IPS DF 19.7 (cell line): ENCODE measurements at places on chromosomes 12 and 14.

DNA sequence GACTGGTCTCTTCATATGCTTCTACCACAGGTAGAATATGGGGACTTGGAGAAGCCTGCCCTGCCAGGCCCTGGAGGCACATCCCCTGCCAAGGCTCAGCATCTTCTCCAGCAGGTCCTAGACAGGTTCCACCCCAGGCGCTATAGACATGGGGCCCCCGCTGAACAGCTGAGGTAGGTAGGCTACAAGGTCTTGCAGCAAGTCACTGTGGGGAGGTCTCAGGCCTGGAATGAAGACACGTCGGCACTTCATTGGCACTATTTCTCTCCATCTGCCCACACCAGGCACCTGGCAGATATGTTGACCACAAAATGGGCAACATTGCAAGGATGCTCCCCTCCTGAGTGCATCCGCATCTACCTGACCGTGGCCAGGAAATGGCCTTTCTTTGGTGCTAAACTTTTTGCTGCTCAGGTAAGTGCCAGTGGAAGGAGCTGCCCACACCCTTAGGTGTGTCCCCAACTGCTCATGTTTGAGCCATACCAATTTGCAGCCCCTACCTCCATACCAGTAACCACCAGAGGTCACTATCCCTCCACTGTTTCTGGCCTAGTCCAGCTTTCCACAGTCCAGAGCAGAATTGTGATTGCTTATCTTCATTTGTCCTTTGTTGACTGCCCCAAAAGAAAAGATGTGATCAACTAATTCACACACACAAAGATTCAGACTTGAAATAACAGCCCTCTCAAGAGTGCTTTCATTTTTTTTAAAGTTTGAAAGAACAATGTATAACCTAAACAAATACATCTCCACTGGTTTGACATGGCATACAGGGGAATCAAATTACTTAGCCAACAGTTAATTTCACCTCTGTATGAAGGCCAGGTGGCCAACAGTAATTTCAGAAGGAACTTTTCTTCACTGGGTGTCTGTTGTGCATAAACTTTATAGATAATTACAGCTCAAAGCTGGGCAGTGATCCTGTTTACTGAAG lies 16.1 kb downstream of the PIGH start:
- no peak for DNase-seq

DNA sequence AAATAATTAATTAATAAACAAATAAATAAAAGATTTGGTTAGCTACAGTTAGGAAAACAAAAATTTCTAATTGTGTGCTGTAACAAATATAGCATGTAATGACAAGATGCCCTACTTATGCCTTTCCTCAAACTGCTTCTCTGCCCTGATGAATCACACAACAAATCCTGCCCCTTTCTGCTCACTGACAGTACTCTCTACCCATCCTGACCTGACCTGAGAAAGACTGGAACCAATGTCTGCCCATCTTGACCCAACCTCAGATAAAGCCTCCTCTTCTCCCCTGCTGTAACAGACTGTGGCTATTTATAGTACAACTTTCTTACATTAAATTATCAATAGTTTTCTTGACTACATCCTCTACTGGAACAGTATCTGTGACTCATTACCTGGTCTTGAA lies 43.7 kb downstream of the PPP1R13B start:
- DNase-seq: no peak

DNA sequence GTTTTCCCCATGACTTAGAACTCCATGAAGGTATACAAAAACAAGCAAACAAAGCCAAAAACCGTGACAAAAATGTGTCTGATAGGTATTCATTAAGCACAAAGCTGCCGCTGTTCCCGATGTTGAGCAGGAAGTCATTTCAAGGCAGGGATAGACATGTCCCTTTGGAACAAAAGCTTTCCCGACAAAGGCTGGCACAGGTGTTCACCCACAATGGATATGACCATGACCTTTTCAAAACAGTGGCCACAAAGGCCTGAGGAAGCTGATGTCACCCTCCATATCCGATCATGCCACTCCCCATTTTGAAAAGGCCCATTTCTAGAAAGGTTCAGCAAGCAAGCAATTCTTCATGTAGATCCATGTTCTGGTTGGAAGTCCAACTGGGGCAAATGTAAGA lies 279.1 kb downstream of the BTG1 start:
- no peak for DNase-seq

DNA sequence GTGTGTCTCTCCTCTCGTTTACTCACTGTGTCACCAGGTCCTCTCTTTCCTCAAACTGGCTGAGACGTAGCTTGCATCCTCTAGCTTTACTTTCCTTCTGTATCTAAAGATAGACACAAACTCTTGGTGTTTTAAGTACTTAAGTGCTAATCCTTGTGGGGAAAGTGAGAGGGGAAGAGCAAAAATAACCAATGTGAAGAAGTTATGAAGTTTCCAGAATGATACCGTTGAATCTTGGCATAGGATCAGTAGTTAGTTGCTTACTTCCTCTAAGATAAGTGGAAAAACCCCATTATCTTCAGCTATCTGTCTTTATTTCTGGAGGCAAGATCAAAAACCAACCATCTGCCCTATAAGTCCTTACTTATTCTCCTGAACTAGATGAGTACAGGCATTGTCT lies 10.6 kb downstream of the FAR2 start:
- DNase-seq: no peak

DNA sequence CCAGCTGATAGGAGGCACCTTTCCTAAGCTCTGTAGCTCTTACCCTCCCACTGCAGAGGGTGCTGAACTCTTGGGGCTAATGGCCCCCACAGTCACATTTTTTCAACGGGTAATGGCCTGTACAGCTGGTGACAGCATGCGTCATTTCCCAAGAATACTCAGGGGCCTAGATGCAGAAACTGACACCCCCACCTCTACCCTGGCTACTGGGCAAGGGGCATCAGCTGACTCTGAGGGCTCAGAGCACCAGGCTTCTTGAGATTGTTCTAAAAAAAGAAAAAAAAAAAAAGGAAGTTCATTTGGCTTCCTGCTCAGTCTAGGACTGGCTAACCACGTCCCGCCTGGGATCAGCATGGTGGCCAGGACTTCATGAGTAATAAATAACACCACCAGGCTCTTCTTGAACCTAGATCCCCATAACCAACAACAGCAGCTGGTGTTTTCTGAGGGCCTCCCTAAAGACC lies 35.2 kb downstream of the ZFP36L1 start:
- no peak for DNase-seq

- no peak for DNase-seq
Measured at GRCh38 chr12:131057722-131058515, 104.2 kb downstream of the ADGRD1 start.

DNA sequence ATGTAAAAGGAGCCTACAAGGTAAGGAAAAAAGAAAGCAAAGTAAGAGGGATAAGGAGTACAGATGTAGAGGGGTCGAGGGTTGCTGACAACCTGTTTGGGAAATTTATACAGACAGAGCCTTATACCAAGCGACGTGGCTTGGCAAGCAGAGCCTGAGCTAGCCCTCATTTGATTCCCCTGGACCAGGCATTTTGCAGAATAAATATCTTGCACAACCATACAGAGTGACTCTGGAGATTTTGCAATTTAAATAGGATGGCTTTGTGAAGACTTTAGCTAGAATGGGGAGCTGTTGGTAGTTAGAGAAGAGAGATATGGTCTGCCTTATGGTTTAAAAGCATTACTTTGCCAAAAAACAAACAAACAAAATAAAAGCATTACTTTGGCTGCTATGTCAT lies 11.1 kb upstream of the ANO6 start:
- no peak for DNase-seq

DNA sequence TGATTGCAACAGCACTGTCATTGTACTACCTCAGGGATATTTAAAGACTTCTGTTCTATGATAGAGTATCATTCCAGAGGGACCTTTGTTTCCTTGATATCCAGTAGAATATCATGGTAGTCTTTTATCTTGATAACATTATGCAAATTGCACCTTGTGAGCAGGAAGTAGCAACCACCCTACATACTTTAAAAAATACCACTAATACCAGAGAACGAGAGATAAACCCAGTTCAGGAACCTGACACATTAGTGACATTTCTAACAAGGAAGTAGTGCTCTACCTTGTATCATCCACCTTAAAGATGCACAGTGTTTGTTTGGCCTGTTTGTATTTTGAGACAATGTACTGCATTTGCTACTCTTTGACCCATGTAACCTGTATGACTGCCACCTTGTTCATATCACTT lies 8.8 kb upstream of the MAP4K5 start:
- DNase-seq: no peak

- no peak for DNase-seq
Measured at GRCh38 chr14:101185073-101185835, 281.7 kb upstream of the RTL1 start.

DNA sequence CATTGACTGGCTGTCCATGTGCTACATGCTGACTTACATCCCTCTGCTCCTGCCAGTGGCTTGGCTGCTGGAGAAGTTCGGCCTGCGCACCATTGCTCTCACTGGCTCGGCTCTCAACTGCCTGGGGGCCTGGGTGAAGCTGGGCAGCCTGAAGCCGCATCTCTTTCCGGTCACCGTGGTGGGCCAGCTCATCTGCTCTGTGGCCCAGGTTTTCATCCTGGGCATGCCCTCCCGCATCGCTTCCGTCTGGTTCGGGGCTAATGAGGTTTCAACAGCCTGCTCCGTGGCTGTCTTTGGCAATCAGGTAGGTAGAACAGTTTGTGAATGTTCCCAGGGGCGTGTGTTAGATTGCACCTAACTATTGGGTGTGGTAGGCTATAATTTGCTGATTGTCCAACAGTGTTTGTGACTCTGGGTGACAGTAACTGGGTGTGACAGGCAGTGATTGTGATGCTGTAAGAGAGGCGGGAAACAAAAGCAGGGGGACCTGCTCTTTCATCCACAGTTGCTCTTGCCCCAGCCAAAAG lies 981 bp downstream of the FLVCR2 start:
- no peak for DNase-seq

GRCh38 chr12:43882578-43883178 lies 46.8 kb downstream of the TMEM117 start:
- DNase-seq: no peak

DNA sequence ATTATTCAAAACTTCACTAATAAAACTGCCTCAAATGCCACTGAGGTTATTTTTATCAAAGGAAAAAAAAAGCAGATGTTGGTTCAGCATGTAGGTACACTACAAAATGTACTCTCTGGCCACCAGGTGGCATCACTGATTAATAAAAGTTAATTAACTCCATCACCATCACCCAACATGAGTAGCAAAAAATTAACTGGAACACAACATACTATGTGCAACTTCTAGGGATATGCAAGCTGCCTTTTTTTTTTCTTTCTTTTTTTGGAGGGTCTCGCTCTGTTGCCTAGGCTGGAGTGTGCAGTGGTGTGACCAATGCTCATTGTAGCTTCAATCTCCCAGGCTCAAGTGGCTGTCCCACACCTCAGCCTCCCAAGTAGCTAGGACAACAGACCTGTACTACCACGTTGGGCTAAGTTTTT lies 43.8 kb upstream of the NR2C1 start:
- DNase-seq: no peak

DNA sequence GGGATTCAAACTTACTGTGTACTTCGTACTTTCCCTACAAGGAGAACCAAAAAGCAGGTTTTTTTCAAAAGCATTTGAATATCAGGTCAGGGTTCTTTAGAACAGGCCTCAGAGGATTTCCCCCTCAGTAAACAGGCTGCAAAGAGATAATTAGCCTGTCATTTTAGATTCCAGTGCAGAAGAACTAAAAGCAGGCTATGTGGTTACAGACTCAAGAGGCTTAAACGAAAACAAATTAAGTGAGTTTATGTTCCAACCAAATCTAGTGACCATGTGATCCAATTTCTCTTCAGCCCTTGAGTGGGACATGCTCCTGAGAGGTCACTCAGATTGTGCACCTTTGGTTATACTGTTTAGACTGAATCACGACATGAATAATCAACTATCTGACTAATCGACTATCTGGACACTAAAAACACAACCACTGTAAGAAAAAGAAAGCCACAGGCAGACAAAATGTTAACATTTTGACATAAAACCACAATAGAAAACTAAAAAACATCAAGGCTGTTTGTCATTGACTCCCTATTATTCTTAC lies 4.5 kb downstream of the TMED8 start:
- DNase-seq: no peak

DNA sequence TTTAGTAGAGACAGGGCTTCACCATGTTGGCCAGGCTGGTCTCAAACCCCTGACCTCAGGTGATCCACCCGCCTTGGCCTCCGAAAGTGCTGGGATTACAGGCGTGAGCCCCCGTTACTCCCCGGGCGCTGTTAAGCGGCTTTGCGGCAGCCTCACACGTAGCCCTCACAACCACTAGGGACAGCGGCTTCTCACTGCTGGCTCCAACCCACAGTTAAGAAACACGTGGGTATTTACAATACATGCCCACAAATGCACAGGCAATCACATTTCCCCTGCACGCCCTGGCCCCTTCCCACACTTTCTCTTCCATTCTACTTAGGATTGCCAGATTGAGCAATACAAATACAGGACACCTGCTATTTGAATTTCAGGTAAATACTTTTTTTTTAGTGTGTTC lies 37.0 kb upstream of the EIF5 start:
- no peak for DNase-seq

- DNase-seq: no peak
Measured at GRCh38 chr14:74509587-74510222, 16.1 kb downstream of the ISCA2 start.

DNA sequence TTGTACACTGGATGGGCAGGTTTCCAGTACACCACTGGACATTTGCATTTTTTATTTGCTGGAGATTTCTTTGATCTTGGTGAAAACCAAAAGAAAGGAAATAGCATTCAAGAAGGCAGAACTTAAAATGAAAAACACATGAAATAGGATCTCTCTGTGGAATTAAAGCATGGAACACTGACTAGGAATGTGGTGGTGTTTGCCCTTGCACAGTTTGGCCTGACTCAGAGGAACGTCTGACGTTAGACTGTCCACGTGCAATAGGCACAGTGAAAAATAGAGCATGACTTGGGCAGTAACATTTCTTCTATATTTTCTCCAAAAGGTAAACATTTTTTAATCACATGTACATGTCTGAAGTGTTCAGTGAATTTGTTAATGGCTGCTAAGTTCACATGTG lies 474.1 kb upstream of the PRICKLE1 start:
- no peak for DNase-seq

DNA sequence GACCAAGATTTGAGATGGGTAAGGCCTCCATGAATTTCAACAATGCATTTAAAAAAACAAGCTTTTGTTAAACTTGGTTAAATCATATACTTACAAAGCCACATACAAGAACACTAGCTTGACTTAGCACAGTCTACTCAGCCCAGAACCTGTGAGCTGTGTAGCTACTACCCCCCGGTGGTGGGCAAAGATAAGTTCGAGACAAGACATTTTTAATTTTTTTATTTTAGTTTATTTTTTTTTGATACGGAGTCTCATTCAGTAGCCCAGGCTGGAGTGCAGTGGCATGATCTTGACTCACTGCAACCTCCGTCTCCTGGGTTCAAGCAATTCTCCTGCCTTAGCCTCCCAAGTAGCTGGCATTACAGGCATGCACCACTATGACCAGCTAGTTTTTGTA lies 3.7 kb upstream of the NECAP1 start:
- no peak for DNase-seq

GRCh38 chr12:119463211-119463926 lies 128.8 kb downstream of the CCDC60 start:
- DNase-seq: no peak

- no peak for DNase-seq
Measured at GRCh38 chr12:114655934-114656749, 27.8 kb downstream of the TBX3 start.

GRCh38 chr12:92601176-92601575 lies 101.6 kb upstream of the PLEKHG7 start:
- no peak for DNase-seq

- no peak for DNase-seq
Measured at GRCh38 chr14:100419856-100420255, 96.7 kb downstream of the SLC25A47 start.

GRCh38 chr14:52014601-52015267 lies 25.4 kb downstream of the RTRAF start:
- DNase-seq: no peak
